ENCODE measurements at places on chromosomes 16 and 17. TPM values are rescaled to one million over a fixed set of nuclear protein-coding genes. Genes with fewer than 3 reads are reported as not detected.
A peak's percentile ranks its signal among the peaks of the same experiment; 100 is the strongest.

GRCh38 chr17:28394337-28395116, 11.5 kb downstream of the SLC46A1 start:
- DNase-seq, result peak; percentile 59

GRCh38 chr17:45425125-45425983, 7.3 kb downstream of the ARHGAP27 start:
- peak; percentile 35 for DNase-seq

Gene CACNG5
- not detected for total RNA-seq

DNA sequence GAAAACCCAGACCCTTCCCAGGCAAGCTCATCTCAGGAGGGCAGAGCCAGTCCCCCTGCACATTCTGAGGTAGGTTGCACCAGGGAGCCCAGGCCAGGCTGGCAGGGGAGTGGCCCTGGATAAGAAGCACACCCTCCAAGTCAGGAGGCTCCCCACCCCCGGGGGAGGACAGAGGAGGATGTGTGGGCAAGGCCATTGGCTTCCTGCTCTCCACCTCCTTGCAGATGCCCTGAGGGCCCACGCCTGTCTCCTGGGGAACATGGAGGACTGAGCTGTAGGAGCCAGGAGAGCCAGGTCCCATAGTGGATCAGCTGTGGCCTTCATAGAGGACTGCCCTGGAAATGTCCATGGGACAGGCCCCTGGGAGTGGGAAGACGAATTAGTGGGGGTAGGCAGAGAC, 126.7 kb downstream of the IRF8 start:
- no peak for DNase-seq

DNA sequence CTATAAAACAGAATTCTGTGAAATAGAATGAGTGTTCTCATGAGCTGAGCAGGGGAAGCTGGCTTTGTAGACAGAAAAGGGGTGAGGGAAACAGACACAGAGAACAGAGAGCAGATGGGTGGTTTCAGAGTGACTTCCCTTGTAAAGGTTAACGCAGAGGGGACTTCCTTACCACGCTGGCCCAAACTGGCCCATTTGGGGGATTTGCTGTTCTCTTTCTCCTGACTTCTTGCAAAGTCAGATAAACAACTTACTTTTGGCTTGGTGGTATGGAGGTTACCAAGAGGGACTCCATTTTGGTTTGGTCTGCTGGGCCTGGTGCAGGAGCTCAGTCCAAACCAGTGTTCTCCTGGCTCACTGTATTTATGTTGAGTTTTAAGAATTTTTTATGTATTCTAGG, 48.4 kb downstream of the SEC14L1 start:
- DNase-seq, result no peak

All from fibroblast of the aortic adventitia (primary cell).